Fibroblast of the conjunctiva (primary cell): ENCODE measurements at places on chromosomes 5 and 9.

- DNase-seq, result no peak
Measured at GRCh38 chr9:86723346-86723745, 224.0 kb downstream of the GAS1 start.

- no peak for DNase-seq
Measured at GRCh38 chr5:125612181-125612721, 811.0 kb upstream of the GRAMD2B start.

DNA sequence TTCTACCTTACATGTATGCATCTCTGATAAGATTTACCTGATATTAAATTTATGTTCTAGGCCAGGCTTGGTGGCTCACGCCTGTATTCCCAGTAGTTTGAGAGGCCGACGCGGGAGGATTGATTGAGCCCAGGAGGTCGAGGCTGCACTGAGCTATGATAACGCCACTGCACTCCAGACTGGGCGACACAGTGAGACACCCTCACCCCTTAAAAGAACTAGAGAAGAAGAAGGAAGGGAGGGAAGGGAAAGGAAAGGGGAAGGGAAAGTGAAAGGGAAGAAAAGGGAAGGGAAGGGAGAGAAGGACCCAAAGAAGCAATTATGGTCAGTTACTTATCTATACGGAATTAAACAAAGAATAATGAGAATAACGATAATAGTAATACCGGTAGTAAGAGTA is 1.2 kb upstream of the RFK start:
- no peak for DNase-seq

DNA sequence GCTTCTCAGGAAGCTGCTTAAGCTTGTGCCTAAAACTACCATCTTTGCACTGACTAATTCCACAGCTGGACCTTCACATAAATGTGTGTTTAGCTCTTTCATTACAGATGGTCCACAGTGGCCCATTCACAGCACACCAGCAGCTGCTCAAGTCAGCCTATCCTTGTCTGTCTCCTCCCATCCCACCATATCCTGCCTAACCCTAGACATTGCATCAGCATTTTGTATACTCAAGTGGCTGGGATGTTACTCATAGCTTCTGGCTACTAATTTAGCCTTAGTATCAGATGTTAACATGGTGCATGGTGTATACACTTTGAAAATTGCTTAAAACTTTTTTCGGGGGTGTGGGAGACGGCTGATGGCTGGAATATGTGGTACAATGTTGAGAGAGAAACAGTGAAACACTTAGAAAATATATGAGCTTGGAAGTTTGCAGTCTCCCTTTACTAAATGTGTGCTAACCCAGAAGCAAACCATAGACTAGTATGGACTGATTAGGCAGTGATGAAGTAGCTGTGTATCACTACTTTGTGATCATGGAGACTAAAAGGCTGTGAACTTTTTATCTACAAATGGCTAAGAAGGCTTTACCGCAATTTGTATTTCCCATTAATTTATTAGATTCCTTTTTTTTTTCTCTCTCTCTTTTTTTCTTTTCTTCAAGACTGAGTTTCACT is 83.1 kb downstream of the JMY start:
- DNase-seq, result peak; percentile 90

GRCh38 chr5:2783223-2783622 is 31.7 kb upstream of the IRX2 start:
- no peak for DNase-seq

DNA sequence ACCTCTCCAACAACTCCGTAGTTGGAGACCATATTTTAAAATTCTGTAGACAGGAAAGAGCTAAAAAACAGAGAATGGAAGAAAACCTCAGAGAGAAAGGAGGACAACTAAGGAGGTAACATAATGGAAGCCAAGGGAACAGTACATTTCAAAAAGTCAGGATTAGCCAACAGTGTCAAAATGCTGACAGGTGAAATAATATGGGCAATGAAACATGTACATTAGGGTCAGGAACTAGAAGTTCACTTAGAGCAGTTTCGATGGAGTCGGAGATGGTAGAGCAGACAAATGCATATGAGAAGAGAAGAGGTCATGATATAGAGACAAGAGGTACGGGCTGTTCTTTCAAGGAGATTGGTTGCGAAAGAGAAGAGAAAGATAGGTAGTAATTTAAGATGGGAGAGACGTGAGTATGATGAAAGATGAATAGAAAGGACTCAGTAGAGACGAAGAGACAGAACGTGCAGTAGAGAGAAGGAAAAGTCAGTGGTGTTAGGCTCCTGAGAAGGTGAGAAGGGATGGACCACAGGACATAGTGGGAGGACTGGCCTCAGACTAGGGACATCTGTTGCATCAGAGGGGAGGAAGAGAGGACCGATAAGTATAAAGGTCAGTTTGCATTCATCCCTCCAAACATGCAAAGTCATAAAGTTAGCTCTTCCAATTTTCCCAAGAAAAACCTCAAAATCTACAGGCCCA is 25.6 kb downstream of the NRG2 start:
- DNase-seq, result no peak

GRCh38 chr9:95316274-95316673 is 1.2 kb downstream of the FANCC start:
- DNase-seq, result no peak

GRCh38 chr9:69260161-69260560 is 64.9 kb upstream of the ENTREP1 start:
- DNase-seq, result no peak

DNA sequence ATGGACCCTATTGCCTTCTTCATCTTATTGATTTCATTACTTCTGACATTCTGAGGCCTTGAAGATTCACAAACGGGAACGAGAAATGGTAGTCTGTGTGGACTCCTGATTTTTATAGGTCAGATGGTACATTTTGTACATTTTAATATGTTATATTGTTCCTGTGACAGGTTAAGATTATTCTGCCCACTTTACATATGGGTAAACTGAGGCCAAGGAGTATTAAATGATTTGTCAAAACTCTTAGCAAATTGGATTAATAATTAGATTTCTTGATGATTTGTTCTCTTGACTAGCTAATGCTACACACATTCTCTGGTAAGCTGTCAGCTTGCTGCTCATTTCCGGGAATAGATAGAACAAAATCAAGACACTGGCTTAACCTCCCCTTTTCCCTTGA is 1.9 kb downstream of the FAM53C start:
- DNase-seq, result no peak
